Nasal cavity respiratory epithelium epithelial cell of viscerocranial mucosa (primary cell): ENCODE measurements at places on chromosomes 1 and 21. TPM values are rescaled to one million over a fixed set of nuclear protein-coding genes. Genes with fewer than 3 reads are reported as not detected.

GUCA2B gene
- total RNA-seq = not detected in 2 replicates

DDAH1 gene
- total RNA-seq = 1.8 and 3.8 TPM in 2 replicates

OR6K6 gene
- not detected in 2 replicates for total RNA-seq

ARHGAP30 gene
- total RNA-seq = 0.43 and 0.68 TPM in 2 replicates

ZBTB7B gene
- total RNA-seq = 57.8 and 70.3 TPM in 2 replicates

P3R3URF gene
- not detected in 2 replicates for total RNA-seq

RABGGTB gene
- 139 and 143 TPM in 2 replicates for total RNA-seq

KTI12 gene
- 8.5 and 10.3 TPM in 2 replicates for total RNA-seq

MANEAL gene
- total RNA-seq = 0.68 and 1.6 TPM in 2 replicates
